ENCODE measurements at places on chromosomes 1 and 21.
A peak's percentile ranks its signal among the peaks of the same experiment; 100 is the strongest.

GRCh38 chr1:67004176-67004575 lies 49.8 kb downstream of the SLC35D1 start:
- DNase-seq, result no peak

GRCh38 chr21:34073032-34073748 lies at the start of the genes MRPS6 and SLC5A3:
Gene MRPS6 (plus strand): TSS chr21:34073578. CDS start chr21:34073701, 123 bp downstream.
Gene SLC5A3 (plus strand): TSS chr21:34073578. CDS start chr21:34095199, 21,621 bp downstream.
- DNase-seq, result peak; percentile 53

DNA sequence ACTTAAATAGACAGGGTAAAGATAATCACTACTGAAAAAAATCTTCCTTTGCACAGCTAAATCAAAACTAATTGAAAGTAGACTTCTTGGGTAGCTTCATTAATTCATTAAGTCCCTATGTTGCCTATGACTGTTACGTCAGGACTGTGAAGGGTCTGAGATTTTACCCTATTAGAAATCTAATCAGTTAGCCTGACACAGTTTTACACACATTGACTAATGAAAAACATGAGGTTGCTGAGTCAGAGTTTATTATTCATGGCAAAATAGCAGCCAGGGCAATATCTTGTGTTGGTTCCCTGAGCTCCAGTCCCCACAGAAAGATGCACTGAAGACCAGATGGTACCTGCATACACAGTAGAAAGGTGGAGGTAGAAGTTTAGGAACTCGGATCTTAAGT lies 262.5 kb upstream of the ZP4 start:
- no peak for DNase-seq

DNA sequence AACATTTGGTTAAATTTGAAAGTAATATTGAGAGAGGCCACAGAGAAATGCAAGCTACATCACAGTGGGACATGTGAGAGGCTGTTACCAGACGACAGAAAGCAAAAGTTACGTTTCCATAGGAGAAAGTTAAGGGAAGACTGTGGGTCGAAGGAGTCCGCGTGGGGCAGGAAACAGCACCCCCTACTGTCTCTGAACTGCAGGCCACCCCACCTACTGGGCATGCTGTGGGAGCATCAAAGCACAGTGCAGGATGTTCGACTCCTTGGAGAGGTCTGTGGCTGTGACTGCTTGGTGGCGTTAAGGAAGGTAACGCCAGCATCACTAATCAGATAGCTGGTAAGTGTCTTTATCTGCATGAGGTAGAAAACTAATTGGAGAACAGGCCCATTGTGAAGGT lies 123.9 kb downstream of the PTBP2 start:
- DNase-seq, result no peak

- no peak for DNase-seq
Measured at GRCh38 chr1:119593805-119594204, 54.3 kb downstream of the ZNF697 start.

DNA sequence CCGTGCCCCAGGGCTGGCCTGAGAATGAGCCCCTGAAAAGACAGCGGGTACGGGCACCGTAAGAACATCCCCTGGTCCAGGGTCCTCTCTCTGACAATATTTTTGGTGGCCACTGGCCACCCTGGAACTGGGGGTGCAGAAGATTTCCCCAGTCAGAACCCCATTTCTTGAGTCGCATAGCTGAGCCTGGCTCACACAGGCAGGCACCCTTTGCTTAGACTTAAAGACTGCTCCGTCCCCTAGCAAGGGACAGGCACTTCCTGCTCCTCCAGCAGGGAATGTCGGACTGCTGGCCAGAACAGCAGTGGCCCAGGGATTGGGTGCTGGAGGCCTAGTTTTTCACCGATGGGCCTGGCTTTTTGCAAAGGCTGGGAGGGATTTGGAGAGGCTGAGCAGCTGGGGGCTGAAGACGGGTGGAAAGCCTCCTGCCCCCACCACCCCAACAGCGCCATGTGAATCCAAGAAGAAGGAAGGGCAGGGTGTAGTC lies 4.3 kb downstream of the OLIG2 start:
- no peak for DNase-seq

DNA sequence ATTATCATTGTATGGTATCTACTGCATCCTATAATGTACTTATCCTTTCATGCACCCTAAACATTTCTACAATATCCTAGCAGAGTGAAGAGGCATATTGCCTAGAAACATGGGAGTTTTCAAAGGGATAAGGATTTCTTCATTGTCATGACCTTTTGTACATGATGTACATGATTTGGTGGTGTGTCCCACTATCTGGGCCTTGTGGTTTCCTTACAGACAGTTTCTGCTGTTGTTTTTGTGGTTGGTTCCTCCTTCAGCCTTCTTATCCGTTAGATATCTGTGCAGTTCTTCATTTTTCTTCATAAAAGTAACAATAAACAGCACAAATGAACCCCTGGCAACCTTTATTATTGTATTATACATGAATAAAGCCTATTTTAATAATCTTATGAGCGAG lies 70.4 kb upstream of the BACH1 start:
- DNase-seq, result no peak
